ENCODE measurements at places on chromosomes 7 and 10.

- DNase-seq: no peak
Measured at GRCh38 chr7:55144333-55145317, 125.8 kb downstream of the EGFR start.

GRCh38 chr7:18179093-18179492, 151.4 kb upstream of the PRPS1L1 start:
- DNase-seq: no peak

DNA sequence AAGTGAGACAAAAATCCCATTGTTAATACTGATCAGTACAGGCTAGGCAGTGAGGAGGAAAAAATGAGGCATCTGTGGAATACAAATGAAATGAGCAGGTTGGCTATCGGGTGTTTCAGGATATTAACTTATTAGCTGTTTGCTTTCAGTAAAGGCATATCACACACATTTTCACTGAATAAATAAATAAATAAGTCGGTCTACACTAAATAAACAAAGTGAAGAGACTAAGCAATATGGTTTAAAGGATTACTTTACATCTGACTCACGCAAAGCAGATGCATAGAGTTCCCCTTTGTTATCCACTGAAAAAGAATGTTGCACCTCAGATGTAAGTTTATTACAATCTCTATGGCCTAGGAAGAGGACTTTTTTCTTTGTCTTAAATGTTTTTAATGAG, 6.3 kb upstream of the SEMA3A start:
- DNase-seq: no peak

GRCh38 chr7:145082366-145083161, 246.7 kb upstream of the TPK1 start:
- no peak for DNase-seq

DNA sequence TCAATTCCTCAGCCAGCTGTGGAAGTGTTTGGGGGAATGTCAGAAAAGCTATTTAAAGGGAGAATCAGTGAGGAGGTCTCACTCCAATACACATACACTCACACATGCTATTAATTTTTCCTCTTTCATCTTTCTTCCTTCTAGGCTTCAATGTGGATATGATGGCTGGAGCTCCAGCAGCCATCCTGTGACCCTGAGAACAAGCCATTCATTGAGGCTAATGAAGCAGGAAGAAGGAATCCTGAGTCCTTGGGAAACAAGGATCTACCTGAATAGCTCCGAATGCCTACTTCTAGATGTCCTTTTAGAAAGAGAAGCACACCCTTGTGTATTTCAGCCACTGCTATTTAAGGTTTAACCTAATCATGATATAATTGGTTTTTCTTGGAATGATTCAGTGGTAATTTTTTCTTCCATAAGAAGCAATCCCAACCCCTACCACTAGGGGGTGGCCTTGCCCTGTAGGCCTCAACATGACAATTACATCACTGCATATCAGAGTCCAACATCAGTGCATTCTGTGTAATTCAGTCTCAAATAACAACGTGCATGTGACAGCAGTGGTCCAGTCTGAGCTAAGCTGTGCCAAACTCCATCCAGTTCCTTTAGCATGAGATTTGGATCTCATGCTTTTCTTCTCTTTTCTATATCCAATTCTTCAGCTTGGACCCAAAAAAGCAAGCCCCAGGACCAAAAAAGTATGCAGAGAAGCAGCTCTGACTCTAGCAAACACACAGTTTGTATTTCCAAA, 85.3 kb upstream of the ANKRD1 start:
- DNase-seq: peak; percentile 63

DNA sequence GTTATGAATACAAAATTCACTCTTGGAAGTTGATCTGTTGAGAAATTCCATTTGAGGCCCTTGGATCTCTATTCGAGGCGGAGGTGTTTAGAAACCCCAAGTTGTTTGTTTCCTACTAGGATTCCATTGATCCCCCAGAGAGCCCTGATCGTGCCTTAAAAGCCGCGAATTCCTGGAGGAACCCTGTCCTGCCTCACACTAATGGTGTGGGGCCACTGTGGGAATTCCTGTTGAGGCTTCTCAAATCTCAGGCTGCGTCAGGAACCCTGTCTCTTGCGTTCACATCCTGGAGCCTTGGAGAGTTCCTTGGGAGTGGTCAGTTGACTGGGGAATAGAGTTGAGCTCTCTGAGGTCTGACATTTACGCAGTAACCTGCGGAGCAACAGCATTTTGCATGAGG, 1.2 kb downstream of the CFAP69 start:
- peak; percentile 52 for DNase-seq

GRCh38 chr10:870564-871166, 60.8 kb downstream of the LARP4B start:
- DNase-seq: no peak

GRCh38 chr10:77768039-77768438, 130.4 kb upstream of the KCNMA1 start:
- peak; percentile 6 for DNase-seq

DNA sequence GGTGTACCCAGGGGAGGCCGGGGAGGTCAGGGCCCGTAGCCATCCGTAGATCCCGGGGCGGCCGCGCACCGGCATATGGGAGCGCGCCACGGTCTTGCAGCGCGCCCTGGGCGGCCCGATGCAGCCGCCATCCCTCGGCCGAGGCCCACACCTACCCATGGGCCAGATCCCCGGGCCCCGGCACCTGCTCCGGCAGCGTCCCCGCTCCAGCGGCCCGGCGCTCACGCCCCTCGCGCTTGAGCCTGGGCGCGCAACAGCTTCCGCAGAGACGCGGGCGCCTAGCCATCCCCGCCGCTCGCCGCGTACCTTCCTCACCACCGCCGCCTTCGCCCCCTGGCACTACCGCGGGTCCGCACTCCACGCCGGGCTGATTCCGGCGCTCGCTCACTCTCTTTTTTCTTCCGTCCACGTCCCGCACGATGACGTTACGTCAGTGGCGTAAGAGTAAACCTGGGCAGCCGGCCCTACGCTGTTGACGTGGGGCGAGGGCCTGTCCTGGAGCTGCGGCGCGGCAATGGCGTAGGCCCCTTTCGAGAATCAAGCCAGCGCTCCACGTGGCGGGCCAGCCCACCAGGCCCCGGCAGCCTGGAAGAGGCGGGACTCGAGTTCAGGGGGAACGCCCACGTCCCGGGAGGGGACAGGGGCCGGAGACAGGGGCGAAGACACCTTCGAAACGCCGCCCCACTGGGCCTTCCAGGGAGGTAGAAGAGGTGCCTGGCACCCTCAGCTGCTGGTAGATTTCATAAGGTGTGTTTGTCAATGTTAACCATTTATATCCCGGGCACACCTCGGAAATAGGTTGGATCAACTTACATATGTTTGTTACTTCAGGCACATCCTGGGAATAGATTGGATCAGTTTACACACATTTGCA, at the start of gene ALDH18A1:
Gene ALDH18A1, minus strand, starts transcription at position 421 of the 874 bp plus-strand sequence. CDS start 3,334 bp downstream, outside the sequence.
- peak; percentile 88 for DNase-seq

- no peak for DNase-seq
Measured at GRCh38 chr7:42734568-42734967, 177.3 kb downstream of the C7orf25 start.

- peak; percentile 48 for DNase-seq
Measured at GRCh38 chr10:77638321-77639101, 903 bp upstream of the KCNMA1 start.

GRCh38 chr10:14859775-14860174, 18.9 kb upstream of the SUV39H2 start:
- DNase-seq: no peak

GRCh38 chr7:105044449-105045070, 30.6 kb downstream of the KMT2E start:
- DNase-seq: no peak

GRCh38 chr10:62399211-62399610, 25.0 kb downstream of the ZNF365 start:
- no peak for DNase-seq

DNA sequence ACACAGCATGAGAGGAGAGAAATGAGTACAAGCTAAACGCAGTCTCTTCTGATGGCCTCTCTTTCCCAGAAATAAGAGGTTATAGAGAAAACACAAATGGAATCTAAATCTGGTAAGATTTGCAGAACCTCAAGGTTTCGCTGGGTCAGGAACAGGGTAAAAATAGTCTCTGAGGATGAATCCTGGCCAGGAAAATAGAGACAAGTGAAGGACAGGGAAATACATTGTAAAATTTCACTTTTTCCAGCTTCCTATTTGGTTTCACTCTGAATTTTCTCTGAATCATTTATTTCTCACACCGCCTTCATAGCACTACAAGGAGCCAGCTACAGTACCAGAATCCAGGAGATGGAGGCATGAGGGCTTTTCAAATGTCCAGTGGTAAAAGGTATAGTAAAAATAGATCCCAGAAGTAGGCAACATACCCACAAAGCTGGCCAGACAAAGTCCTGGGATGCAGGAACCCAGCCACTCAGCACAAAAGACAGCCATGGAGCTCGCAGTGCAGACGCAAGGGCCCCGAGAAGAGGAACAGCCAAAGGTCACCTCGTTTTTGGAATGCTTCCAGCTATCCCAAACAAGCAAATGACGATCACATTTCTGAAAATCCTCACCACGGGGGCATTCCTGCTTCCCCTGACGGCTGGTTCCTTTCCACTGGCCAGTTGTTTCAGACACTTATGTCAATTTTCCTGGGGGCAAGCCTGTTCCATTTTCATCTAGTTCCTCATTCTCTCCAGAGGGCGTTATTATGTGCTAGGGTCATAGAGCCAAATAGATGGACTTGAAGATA, 21.5 kb upstream of the IKZF1 start:
- DNase-seq: no peak

- DNase-seq: no peak
Measured at GRCh38 chr7:75981203-75981452, 13.3 kb downstream of the TMEM120A start.

- peak; percentile 31 for DNase-seq
Measured at GRCh38 chr10:74923556-74923955, 97.2 kb downstream of the KAT6B start.

- DNase-seq: peak; percentile 9
Measured at GRCh38 chr10:86813101-86813500, 56.7 kb downstream of the BMPR1A start.

GRCh38 chr10:11379771-11380170, 231.7 kb downstream of the USP6NL start:
- no peak for DNase-seq

DNA sequence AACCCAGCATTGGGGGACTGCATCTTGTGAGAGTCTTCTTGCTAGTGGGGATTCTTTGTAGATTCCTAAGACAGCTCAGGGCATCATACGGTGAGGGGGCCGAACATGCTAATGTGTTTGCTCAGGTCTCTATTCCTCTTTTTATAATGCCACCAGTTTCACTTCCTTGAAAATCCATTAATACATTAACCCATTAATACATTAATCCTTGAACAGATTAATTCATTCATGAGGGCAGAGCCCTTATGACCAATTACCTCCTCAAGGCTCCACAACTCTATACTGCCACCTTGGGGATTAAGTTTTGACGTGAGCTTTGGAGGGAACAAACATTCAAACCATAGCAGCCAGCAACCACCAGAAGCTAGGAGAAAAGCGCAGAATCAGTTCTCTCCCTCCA, 67.2 kb upstream of the POT1 start:
- no peak for DNase-seq

DNA sequence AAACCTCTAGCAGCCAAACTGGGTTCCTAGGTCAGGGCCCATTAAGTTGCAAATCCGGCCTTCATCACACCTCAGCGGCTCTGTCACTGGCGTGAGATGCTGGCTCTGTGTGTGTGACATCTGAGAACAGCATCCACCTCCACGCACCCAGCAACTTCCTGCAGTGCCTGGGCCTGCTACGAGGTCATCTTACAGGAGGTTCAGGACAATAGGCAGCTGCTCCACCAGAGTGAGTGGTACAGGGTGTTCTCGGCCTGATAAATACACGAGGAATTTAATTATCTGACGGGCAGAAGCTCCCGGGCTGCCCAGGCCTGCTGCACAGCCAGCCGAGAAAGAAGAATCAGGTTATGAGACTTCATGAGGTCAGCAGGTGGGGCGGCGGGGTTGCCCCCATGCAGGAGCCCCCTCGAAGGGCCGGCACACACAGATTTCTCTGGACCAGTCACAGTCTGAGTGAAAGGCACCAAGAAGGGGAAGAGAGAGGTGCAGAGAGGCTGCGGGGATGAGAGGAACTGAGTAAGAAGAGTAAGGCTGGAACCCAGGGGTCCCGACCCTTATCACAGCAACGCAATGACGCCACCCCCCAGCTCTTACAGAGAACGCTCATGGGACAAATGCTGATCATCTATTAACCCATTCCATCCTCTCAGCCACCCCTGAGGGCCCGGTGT, 49.3 kb downstream of the CALML3 start:
- peak; percentile 65 for DNase-seq

DNA sequence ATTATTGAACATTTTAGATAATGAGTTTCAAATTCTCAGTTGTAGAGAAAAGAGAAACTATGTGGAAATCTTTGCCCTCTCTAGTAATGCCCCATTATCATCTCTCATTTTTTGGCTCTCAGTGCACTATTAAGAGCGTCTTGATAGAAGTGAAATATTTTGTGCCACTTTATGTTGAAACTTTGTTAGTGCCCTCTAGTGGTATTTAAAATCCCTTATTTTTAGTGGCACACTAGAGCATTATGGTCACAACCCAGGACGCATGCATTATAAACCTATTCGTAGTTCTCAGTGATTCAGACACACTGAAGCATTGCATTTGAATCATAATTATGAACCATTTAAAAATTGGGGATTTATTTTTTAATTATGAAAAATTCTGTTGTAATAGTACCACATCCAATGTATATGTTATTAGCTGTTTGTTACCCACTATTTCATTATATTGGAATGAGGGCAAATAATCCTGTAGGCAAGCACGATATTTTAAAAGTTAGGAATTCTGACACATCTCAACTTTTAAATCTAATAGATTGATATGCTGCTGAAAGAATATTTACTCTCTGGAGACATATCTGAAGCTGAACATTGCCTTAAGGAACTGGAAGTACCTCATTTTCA, 21.9 kb downstream of the PDCD4 start:
- peak; percentile 64 for DNase-seq

DNA sequence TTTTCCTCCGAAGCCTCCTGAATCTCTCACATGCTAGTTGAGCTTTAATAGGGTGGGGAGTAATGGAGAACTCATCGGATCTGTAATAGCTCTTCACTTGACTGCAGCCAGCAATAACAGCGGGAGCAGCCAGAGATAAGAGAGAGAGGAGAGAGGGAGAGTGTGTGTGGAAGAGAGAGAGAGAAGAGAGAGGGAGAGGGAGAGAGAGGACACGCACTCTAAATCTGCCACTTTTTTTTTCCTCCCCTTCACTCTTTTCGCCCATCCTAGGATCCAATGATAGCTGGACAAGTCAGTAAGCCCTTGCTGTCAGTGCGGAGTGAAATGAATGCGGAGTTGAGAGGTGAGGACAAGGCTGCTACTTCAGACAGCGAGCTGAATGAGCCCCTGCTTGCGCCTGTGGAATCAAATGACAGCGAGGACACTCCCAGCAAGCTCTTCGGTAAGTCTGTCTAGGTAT, 107.9 kb downstream of the POU6F2 start:
- no peak for DNase-seq
